ENCODE measurements at places on chromosomes 7 and 10.

DNA sequence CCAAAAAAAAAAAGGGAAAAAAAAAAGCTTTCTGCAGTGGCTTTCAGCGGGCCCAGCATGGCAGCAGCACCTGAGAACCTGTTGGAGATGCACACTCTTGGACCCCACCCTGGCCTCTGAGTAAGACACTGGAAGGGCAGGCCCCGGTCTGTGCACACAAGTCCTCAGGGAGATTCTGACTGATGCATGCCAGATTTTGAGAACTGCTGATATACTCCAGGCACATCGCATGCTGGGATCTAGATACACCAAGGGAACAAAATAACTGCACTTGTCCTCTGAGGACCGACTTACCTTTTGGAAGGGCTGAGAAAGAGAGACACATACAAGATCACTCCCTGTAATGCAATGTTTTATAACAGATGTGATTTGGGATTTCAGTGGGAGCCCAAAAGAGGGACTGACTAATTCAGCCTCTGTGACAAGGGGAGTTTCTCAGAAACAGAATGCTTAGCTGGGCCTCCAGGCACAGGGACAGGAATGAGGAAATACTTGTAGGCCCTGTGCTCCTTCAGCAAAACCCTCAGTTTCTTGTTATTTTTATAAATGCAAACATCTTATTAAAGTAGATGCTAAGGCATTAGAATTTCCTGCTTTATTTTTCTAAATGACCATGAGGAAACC lies 8.2 kb downstream of the EGFR start:
- peak; percentile 69 for DNase-seq

GRCh38 chr10:110574420-110574819 lies 6.9 kb downstream of the SMC3 start:
- DNase-seq: no peak

GRCh38 chr7:96699219-96699871 lies 10.3 kb downstream of the SEM1 start:
- DNase-seq: no peak

- DNase-seq: no peak
Measured at GRCh38 chr7:132397070-132397469, 179.2 kb downstream of the PLXNA4 start.

DNA sequence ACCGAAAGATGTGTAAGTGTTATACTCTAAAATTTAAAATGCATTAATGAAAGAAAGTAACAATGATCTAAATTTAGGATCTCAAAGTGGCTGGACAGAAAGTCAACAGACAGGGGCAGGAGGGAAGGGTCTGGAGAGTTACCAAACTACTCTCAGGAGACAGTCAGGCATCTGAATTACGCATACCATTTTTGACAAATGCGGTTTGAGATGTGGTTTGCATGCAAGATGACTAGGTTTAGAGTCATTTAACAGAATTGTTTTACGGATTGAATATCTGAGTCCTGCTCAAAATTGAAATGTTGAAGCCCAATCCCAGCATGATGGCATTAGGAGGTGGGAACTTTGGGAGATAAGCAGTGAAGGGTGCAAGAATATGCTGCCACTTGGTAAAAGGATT lies 314.1 kb downstream of the WDR11 start:
- DNase-seq: no peak

Measured in AG20443 (cell line).